ENCODE measurements at places on chromosomes 5 and 9.

GRCh38 chr9:134225186-134225585 lies 60.8 kb upstream of the RNU6ATAC start:
- DNase-seq, result peak; percentile 24

DNA sequence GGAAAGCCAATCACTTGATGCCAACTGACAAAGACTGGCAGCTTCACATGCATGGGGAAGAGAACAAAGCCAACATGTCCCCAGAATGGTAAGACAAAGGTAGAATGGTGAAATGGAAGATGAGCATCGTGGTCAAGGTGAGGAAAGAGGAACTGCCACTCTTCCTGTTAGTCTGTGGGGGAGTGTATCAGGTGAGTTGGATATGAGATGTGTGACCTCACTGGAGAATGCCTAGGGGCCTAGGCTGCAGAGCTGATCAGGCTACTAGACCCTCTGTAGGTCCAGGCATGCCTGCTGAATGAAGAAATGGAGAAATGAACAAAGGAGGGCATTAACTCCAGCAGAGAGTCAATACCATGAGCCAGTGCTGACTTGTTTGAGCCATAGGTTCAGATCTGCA lies 112.4 kb upstream of the SLC1A3 start:
- no peak for DNase-seq

DNA sequence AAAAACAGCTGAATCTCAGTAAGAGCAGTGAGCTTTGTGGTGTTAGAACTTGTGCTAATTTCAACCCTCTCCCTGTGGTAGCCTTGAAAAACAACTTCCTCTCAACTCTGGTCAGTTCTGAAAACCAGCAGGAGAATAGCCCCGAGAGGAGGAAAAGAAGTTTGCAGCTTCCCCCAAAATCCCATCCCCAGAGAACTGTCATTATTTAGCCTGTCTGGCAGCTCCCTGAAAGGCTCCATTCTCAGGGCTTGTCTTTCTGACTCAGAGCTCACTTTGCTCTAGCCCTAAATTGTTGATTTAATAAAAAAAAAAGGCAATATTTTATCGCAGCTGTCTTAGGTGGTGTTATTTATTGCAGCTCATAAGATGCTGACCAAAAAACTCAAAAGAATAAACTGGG lies 11.4 kb upstream of the SLC45A2 start:
- DNase-seq, result no peak

GRCh38 chr9:37984672-37985611 lies 81.0 kb upstream of the SLC25A51 start:
- no peak for DNase-seq

All from DMS79 treated with DMSO at 0.1 percent for 48 hours (cell line).